NCI-H526 (cell line): ENCODE measurements at places on chromosomes 1 and 21.

DNA sequence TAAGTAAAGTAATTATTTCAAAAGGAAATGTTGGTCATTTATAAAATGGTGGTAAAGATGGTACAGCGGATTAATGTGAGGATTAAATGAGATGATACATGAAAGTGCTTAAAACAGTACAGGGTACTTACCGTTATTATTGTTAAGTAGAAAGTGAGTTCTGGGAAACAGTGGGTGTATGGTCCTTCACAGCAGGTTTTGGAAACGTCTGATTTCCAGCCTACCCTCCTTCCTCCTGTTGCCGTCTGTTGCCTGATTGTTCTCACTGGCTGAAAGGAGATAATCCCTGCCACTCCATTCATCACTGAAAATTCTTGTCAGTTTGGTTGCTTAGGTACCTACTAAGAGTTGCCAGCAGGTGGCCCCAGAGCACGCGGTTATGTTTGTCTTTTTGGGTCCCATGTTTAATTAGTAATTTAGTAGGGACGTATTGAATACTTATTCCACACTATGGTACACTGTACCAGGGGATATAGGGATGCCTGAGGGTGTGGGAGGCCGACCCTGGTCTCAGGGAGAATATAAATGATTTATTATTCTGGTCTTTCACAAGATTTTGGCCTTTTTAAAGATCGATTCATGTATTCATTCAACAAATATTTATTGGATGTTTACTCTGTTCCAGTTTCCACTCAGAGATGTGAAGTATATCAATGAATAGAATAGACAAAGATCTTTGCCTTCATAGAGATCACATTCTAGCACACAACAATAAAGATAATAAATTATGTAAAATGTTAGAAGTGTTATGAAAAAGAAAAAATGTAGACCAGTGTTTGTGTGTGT lies 30.8 kb upstream of the RPTN start:
- DNase-seq: peak; percentile 84

- DNase-seq: peak; percentile 96
Observed at GRCh38 chr1:6459850-6460265, 6.1 kb downstream of the TNFRSF25 start.

GRCh38 chr1:213657879-213658278 lies 329.9 kb upstream of the PROX1 start:
- no peak for DNase-seq

GRCh38 chr1:230366504-230366915 lies 59.6 kb downstream of the PGBD5 start:
- DNase-seq: no peak

DNA sequence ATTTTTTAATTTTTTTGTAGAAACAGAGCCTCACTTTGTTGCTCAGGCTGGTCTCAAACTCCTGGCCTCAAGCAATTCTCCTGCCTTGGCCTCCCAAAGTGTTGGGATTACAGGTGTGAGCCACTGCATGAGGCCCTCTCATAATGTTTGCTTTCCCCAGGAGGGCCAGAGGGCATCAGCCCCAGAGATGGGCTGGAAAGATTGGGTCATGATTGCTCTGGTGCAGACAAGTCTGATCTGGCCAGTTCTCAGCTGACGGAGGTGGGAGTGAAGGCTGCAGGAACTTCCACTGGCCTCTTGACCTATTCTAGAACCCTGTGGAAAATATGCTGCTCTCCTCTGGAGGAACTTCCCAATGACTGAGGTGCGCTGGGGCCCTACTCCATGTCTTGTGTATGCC lies 43.4 kb upstream of the RD3 start:
- no peak for DNase-seq

DNA sequence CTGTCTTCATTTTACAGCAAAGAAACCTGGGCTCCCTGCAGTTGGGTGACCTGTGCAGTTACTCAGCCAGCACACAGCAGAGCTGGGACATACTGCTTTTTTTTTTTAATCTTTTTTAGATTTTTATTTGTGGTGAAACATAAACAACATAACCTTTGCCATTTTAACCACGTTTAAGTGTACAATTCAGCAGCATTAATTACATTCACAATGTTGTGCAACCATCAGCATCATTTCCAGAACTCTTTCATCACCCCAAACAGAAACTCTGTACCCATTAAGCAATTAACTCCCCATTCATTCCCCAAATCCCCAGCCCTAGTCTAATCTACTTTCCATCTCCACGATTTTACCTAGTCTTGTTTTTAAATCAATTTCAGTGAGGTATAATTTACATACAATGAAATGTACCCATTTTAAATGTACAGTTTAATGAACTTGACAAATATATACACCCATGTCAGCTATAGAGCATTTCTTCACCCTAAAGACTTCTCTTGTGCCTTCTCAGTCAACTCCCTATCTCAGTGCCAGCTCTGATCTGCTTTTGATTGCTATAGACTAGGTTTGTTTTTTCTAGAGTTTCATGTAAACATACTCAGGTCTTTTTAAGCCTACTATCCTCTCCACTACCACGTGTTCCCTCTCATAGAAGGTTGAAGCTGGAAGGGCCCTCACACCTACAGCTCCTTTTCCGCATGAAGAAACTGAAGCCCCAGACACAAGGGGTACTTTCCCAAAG lies 37.8 kb upstream of the C8B start:
- DNase-seq: no peak

DNA sequence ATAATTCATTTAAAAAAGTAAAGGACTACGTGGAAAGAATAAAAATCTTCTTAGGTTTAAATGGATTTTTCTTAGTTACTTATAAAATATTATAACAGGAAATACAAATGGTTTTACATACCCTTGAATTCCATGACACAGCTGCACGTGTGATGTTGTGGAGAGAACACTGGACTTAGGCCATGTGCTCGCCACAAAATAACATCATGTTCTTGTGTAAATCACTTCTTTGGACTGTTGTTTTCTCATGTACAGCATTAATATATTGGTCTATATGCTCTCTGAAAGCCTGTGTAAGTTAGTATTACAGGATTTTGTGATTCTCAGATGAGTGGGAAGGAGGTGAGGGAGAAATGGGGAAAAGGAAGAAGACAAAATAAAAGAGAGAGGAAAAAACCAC lies 228.2 kb downstream of the DNM3 start:
- DNase-seq: no peak

GRCh38 chr1:173355281-173356031 lies 121.7 kb upstream of the PRDX6 start:
- DNase-seq: no peak

- no peak for DNase-seq
Observed at GRCh38 chr1:177239792-177240191, 69.0 kb downstream of the BRINP2 start.

GRCh38 chr1:168266644-168267186 lies 14.0 kb upstream of the TBX19 start:
- DNase-seq: no peak

DNA sequence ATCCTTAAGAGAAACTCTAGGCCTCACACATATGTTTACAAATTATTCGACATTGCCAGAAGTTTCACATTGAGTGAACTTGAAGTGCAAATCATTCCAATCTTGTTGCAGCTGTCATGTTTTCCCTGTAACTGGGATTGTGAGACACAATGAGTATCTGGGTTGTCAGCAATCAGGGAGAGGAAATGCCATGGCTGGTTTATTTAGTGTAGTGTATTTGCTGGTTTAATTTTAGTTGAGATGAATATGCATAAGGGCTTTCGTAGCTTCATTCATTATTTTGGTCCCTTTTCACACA lies 54.2 kb upstream of the USP1 start:
- DNase-seq: no peak

GRCh38 chr1:28835237-28835650 lies 23.3 kb downstream of the OPRD1 start:
- DNase-seq: no peak

DNA sequence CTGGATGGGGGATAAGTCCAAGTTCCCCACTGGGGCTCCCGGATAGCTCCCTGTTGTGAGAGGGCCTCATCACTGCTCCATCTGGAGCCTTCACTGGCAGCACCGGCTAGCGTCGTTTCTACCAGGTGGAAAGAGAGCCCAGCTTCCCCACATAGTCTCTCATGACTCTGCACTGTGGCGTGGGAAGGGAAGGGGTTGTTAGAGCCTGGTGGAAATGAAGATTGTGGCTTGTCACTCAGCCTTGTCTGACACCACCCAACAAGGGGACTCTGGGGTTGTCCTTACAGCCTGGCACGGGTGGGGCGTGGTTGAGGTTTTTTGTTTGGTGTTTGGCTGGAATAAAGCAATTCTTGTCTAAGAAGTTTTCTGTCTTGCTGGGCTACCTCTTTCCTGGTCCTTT lies 94.6 kb downstream of the ADARB1 start:
- no peak for DNase-seq

DNA sequence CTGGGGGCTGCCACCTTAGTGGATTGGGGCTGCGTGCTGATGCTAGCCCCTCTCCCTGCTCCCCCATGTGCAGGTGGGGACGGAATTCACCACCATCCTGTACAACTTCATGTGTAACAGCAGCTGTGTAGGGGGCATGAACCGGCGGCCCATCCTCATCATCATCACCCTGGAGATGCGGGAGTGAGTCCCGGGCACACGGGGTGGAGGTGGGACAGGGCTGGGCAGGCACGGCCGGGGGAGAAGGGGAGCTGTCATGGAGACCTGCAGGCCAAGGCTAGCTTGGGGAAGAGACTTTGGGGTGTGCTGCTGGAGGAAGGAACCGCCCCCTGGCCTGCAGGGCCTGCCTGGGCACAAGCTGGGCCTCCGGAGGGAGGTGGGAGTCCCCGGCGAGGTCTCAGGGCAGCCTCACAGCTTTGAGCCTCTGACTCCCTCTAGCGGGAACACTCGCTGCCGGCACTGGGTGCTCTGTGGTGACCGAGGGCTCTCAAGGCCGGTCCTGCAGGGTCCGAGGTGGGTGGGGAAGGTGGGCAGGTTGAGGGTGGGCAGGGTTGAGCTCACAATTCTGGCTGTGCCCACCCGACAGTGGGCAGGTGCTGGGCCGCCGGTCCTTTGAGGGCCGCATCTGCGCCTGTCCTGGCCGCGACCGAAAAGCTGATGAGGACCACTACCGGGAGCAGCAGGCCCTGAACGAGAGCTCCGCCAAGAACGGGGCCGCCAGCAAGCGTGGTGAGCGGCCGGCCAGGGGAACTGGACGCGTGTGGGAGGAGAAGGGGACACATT lies 25.0 kb upstream of the CCDC27 start:
- DNase-seq: no peak

DNA sequence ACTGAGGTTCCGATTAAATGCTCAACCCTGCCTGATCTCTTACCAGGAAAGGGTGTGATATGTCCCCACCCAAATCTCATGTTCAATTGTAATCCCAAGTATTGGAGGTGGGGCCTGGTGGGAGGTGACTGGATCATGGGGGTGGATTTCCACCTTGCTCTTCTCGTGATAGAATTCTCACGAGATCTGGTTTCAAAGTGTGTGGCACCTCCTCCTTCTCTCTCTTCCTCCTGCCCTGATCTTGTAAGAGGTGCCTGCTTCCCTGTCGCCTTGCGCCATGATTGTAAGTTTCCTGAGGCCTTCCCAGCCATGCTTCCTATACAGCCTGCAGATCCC lies 34.9 kb downstream of the RSPH1 start:
- DNase-seq: no peak

DNA sequence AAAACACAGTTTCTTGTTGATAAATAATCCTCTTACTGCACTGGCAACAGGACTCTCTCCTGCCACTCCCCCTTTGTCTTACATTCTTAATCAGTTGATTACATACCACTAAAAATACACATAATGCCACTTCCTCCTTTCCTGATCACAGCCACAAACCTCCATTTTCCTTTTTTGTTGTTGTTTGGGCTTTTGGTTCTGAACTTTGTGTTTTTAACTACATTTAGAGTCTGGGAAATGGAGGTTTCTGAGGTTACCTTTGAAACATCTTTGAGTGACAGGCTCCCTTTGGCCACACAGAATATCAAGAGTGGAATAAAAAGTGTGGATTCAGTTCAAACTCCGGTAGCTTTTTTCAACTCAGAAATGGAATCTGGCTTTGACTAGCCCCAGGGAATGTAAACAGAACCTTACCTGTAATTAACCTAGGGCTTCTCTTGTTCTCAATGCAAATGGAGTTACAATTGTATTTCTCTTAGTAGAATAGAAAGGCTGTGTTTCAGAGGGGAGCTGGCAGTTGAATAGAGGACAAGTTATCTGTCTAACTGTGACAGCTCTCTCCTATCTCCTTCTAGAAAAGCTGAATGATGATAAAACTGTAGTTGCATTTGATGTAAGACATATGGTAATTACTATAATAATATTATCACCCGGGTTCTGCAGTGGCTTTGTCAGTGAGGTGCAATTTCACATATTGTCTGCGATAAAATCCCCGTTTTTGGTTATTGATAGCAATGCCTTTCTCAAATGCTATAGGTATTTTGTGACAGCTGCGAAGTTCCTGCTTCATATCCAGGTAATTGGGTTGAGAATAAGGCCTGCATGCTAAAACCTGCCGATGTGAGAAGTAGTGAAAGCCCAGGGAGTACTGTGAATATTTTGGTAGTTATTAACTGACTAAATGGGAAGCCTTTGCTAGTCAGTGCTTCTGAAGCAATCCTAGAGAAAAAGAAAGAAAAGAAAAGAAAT lies 66.9 kb downstream of the ST6GALNAC5 start:
- peak; percentile 76 for DNase-seq

DNA sequence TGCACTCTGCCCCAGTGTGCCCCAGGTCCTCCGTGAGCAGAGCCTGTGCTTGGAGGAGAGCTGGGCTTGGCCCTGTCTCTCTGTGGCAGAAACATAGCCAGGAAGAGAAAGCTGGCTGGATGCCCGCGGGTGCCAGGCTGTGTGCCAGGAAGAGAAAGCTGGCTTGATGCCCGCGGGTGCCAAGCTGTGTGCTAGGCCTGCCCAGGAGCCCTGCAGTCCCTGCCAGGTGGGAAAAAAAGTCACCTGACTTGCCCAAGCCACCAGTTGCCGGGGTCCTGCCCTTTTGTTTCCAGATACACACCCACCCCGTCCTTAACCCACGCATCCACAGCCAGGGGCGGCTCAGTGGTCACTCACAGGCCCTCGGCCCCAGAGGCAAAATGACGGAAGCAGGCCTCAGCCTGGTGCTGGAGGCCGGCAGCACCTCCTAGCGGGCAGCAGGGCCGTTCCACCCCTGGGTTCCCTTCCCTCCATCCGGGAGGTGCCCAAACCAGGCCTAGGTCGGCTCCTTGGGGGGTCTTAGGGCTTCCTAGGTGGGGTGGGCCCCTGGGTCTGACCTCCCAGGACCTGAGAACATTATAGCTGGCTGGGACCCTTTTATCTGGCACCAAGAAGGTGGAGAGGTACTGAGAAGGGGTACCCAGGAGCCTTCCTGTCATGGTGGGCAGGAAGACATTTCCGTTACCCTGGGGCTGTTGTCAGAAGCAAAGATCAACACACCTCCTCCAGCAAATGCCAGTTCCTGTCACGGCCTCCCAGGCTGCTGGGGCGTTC lies 9.1 kb downstream of the ITGB2 start:
- no peak for DNase-seq

- DNase-seq: no peak
Observed at GRCh38 chr1:244162786-244163530, 111.9 kb downstream of the ZBTB18 start.

- DNase-seq: no peak
Observed at GRCh38 chr1:158055854-158056253, 62.4 kb downstream of the KIRREL1 start.

GRCh38 chr1:33388805-33389771 lies 41.8 kb downstream of the PHC2 start:
- no peak for DNase-seq
